Stimulated activated CD8-positive, alpha-beta memory T cell treated with anti-CD3 and anti-CD28 coated beads, Interleukin-7, amount 100 ng/mL, for 1 hour (primary cell): ENCODE measurements at places on chromosomes 11 and 22.

DNA sequence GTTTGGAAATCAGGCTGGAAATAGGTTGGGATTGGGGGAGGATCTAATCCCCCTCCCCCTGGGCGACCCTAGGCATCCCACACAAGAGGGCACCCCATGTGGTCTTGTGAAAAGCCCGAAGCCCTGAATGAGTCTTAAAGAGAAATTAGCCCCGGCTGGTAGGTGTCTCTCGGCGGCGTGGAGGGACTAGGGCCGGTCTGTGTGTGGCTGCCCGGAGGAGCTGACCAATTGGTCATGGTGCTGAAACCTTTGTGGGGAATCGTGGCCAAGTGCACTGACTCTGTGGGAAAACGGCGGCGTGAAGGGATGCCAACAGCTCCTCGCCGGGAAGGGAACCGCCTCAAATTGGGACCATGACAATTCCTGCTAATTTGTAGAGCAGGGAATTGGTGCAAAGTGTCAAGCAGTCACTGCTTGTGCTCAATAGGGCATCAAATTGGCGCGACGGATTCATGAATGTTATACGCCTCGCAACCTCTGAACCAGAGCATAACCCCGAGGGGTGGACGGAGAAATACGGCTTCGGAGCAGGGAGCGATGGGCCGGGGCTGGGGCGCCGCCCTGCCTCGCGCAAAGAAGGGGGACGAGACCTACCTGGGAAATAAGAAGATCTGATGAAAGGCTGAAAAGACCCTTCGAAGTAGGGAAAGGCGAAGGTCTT is 1.5 kb downstream of the DBX1 start:
- DNase-seq = no peak

GRCh38 chr22:22916215-22916951 is 28.8 kb downstream of the IGLL5 start:
- no peak for DNase-seq

GRCh38 chr11:109963101-109963500 is 130.1 kb upstream of the ZC3H12C start:
- no peak for DNase-seq

- peak; percentile 8 for DNase-seq
Observed at GRCh38 chr22:19109198-19110063, 12.8 kb downstream of the DGCR2 start.

DNA sequence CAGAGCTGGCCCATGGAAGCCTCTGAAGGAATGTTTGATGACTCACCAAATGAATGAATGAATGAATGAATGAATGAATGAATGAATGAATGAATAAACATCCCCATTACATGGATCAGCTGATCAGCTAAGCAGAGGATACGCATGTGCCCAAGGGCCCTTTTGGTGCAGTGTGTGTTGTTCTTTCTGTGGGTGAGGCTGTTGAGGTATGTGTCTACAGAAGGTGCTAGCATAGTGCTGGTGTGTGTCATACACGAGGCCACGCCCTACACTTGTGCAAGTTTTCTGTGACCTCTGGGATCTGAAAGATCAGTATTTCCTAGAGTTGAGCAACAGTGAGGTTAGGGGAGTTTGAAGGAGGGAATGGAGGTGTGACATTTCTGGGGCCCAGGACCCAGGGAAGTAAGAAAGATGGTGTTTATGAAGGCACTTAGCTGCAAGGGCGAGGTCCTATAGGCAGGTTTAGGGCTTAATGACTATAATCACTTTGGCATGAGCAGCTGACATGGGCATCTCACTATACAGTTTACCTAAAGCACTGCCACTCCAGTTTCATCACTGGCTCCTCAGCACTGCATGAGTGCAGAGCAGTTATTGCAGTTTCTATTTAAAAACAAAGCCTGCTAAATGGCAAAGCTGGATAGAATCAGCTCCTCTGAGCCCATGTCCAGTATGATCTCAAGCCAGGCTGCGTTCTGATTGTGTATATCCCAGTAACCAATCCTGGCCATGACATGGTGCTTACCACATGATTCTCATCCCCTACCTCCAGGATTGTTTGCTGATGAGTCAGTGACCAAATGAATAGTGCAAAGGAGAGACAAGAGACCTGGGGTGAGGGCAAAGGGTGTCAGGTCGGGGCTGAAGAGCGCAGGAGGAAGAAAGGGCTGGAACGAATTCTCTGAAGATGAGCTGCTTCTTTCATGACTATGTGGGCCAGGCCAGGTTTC is 36.4 kb upstream of the E2F8 start:
- DNase-seq = no peak

- DNase-seq = no peak
Observed at GRCh38 chr22:50460938-50461337, 13.9 kb downstream of the SBF1 start.

- DNase-seq = no peak
Observed at GRCh38 chr22:27779643-27780042, 21.9 kb downstream of the MN1 start.

DNA sequence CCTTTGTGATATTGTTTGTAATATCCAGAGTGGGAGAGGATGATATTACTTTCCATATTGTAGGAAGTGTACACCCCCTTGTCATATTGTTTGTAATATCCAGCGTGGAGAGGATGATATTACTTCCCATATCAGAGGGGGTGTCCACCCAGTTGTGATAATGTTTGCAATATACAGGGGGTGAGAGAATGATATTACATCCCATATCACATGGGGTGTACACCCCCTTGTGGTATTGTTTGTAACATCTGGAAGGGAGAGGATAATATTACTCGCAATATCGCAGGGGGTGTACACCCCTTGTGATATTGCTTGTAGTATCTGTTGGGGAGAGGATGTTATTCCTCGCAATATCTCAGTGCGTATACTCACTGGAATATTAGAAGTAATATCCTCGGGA is 61.5 kb downstream of the PRSS23 start:
- DNase-seq = no peak

GRCh38 chr11:62432695-62433094 is 13.9 kb downstream of the SCGB1A1 start:
- no peak for DNase-seq

- DNase-seq = no peak
Observed at GRCh38 chr11:93704237-93704636, 37.1 kb downstream of the TAF1D start.

GRCh38 chr22:24843048-24843447 is 37.0 kb downstream of the SGSM1 start:
- no peak for DNase-seq

GRCh38 chr22:19819208-19819910 is 35.3 kb downstream of the GNB1L start:
- no peak for DNase-seq

DNA sequence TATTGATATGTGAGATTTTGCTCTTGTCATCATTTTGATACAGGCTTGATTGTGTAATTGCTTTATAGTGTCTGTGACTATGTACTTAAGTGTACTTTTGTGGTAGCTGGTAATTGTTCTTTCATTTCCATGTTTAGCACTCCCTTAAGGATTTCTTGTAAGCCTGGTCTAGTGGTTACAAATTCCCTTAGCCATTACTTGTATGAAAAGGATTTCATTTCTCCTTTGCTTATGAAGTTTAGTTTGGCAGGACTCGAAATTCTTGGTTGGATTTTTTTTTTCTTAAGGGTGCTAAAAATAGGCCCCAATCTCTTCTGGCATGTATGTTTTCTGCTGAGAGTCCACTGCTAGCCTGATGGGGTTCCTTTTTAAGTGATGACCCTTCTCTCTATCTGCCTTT is 346.8 kb downstream of the JRKL start:
- DNase-seq = no peak

- no peak for DNase-seq
Observed at GRCh38 chr11:114074546-114075343, 15.2 kb downstream of the ZBTB16 start.

GRCh38 chr11:12074529-12075195 is 35.7 kb upstream of the MICAL2 start:
- DNase-seq = no peak

GRCh38 chr11:12640355-12640754 is 33.9 kb upstream of the TEAD1 start:
- no peak for DNase-seq

- no peak for DNase-seq
Observed at GRCh38 chr11:126304457-126305075, 706 bp downstream of the DCPS start.

GRCh38 chr11:7514099-7514591 is 346 bp downstream of the PPFIBP2 start:
- no peak for DNase-seq

DNA sequence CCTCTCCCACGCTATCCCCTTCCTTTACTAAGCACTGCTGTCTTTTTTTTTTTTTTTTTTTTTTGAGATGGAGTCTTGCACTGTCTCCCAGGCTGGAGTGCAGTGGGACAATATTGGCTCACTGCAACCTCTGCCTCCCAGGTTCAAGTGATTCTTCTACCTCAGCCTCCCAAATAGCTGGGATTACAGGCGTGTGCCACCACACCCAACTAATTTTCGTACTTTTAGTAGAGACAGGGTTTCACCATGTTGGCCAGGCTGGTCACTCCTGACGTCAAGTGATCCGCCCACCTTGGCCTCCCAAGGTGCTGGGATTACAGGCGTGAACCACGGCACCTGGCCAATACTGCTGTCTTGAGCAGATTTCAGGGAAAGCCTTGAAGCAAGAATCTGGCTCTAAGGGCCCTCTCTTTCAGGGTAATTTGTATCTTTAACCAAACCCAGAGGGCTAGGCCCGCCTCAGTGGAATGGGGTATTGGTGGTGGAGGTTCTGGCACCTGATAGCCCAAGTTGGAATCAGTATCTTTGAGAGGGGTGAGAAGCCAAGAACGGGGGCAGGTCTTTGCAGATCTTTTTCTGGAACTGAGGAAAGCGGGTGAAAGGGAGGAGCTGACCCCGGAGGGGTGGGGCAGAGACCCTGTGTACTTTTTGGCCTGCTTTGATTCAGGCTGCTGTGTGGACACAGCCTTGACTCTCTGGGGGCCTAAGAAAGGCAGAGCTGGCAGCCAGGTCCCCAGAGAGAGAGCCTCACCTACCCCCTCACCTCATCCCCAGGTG is 37.0 kb downstream of the TRIOBP start:
- DNase-seq = no peak

- DNase-seq = no peak
Observed at GRCh38 chr11:78420796-78421209, 3.2 kb upstream of the GAB2 start.

GRCh38 chr11:63621071-63621470 is 6.8 kb upstream of the PLAAT3 start:
- DNase-seq = no peak

- no peak for DNase-seq
Observed at GRCh38 chr22:39514373-39514973, 5.9 kb upstream of the ATF4 start.

- no peak for DNase-seq
Observed at GRCh38 chr11:69463995-69464960, 17.2 kb upstream of the LINC01488 start.

DNA sequence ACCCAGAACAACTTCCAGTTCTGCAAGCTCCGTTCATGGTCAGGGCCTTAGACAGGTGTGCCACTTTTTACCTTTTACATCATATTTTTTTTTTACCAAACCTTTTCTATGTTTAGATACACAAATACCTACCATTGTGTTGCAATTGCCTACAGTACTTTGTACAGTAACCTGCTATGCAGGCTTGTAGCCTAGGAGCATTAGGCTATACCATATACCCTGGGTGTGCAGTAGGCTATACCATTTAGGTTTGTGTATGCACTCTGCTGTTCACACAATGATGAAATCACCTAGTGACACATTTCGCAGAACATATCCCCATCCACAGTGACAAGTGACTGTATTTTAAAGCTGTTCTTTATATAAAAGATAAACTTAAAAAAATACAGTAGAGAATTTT is 29.6 kb downstream of the APIP start:
- no peak for DNase-seq

DNA sequence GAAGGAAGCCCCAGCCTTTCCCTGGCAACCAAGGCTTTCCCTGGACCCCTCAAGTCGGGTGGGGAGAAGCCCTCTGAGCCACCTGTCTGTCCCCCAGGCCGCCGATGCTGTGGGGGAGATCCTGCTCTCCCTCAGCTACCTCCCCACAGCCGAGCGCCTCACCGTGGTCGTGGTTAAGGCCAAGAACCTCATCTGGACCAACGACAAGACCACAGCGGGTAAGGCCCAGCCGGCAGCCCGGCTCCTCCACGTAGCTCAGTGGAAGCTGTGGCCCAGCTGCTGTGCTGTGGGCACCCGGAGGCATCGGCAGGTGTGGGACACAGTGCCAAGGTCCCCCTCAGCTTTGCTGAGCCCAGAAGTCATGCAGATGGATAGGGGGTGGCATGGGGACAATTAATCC is 12.2 kb upstream of the RHOD start:
- no peak for DNase-seq

- DNase-seq = no peak
Observed at GRCh38 chr11:74689666-74690065, 41.6 kb downstream of the CHRDL2 start.

DNA sequence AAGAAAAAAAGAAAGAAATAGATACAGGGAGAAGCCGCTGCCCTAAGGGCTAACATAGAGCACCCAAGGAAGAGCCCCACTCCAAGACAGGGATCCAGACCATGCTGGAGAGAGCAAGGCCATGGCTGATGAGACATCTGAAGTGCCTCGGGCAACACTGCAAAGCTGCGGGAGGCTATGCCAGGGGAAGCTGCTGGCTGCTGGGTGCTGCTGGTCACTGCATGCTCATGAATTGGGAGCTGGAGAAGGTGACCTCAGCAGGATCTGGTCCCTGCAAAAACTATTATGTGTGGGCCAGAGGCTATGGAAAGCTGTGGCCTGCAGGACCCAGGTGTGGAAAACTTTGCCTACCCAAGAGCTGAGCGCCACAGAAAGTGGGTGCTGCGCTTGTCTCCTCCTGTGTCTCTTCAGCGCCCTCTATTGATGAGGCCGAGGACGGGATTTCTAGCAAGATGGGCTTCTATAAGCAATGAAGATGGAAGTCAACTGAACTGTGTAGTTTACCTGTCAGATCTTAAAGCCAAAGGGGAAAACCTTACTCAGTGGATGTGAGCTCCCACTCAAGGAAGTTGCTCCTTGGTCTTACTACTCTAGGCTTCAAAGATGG is 17.3 kb upstream of the SLC29A2 start:
- peak; percentile 42 for DNase-seq

DNA sequence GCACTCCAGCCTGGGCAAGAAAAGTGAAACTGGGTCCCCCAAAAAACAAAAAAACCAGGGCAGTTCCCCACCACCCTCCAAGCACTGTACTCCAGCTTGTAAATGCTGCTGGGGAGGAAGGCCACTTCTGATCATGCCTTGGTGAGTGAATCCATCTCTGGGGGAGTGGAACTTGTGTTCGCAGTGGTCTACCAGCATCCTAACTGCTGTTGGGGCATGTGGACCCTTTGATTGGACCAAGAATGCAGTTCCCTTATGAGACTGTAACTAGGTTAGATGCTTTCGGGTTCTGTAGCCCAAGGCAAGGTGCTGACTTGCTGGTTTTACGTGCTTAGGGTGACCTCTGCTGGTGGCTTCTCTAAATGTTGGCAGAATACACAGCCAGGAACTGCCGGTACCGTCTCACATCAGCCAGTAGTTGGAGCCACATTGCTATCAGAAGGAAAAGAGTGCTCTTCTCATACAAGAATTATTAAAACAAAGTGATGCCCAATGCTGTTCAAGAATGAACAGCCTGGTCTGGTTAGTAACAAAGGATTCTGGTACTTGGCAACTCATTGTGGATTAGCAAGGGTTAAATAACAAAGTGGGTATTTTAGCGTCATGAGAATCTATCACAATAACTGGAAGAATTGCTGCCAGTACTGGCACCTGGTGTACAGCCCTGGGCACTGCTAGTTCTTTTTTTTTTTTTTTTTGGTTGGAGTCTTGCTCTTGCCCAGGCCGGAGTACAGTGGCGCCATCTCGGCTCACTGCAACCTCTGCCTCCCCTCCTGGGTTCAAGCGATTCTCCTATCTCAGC is 13.0 kb downstream of the EIF1AD start:
- peak; percentile 77 for DNase-seq

- no peak for DNase-seq
Observed at GRCh38 chr11:2168286-2169004, 3.2 kb downstream of the TH start.
